ENCODE measurements at places on chromosomes 7 and 10.

DNA sequence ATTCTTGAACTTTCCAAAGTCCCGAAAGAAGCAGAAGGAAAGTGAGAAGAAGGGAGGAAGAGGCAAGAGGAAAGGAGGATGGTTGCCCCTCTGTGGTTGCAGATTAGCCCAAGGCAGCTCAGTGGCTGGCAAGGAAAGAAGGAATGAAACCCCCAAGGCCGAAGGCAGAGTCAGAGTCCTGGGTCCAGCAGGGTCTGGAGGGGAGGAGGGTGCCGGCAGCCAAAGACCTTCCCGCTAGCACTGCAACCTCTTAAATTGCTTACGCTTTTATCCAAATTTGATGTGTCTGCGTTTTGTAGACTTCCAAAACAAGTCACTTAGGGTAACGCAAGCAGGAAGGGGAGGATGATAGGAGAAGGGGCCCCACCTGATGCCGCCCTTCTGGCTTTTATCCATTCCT lies 7.4 kb upstream of the PFKP start:
- no peak for DNase-seq

DNA sequence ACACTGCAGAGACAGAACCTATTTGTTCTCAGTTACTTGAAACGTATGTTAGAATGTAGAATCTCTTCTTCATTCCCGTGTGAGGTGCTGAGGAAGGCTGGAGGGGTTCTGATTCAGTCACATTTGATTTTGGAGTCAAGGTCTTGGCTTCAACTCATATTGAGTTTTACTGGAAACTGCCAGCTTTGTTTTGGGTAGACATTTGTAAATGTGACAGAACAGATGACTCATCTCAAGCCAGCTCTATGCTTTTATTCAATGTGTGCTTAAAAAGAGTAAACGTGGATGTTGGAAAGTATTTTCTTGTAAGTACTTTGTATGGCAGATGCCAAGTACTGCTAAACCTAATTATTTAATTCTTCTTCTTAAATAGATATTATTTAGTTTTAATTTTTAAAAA lies 780.8 kb upstream of the C7orf33 start:
- no peak for DNase-seq

DNA sequence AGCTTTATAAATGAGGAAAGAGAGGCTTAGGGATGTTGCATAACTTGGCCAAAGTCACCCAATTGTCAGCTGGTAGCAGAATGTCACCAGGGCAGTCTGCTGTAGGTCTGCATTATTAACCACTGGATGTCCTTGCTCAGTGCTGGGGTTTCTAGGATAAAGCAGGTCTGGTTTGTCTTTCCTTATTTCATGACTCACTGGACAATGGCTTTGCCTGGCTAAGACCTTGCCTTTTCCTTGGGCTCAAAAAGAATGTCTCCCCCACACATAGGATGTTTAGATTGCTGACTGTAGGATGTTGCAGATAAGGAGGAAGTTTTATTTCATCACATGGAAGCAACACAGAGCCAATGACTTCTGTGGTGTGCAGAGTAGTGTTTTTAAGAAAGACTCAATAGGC lies 29.4 kb downstream of the WDFY4 start:
- no peak for DNase-seq

DNA sequence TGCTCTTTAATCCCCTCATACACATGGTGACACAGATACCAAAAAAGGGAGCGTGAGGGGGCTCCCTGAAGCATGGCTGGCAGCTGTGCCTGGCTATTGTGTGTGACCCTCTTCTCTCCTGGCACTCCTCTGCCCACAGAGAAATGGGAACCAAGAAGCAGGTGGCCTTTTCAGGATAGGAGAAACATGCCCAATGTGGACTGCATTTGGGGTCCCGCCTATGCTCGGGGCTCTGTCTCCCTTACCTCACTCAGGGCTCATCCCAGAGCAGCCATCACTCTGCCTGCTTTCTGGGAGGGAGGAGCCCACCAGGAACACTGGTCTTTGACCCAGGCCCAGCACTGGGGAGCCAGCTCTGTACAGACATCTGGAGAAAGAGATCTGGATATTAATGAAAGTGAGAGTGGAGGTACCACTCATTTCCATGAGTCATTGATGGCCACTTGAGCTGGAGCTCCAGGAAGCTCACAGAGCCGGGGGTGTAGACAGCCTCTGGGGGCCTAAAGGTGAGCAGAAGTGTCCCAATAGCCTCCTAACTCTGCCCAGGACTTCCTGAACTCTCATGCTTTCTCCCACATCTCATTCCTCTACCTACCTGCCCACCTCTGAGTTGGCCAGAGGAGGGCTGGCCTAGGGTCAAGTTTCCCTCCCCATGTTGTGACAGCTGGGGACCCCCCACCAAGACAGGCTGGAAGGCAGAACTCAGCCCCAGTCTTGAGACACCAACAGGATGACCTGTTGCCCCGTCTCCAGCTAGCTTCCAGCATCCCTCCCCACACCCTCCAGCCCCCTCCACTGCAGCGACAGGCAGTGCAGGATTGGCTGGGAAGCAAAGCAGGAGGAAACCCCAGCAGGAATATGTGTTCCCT lies 42.6 kb downstream of the DRGX start:
- DNase-seq = no peak

DNA sequence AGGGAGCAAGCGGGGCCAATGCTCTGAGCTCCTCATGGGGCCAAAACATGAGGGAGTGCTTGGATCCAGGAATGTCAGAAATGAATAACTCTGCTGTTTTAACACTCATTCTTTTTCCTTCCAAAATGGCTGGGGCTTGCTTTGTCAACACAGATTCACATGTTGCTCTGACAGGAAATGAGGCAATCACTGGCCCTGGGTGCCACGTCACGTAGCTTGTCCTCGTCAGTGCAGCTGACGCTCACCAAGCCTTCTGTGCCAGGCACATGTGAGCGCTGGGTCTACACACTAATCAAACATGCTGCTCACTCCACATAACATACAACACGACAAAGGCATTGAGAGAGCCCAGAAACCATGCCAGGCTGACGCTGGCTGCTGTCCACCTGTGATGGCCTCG lies 198.9 kb downstream of the WDR37 start:
- DNase-seq = no peak

GRCh38 chr10:106987362-106987761 lies 177.1 kb downstream of the SORCS1 start:
- DNase-seq = no peak

GRCh38 chr7:44274623-44274975 lies 50.8 kb downstream of the CAMK2B start:
- no peak for DNase-seq

DNA sequence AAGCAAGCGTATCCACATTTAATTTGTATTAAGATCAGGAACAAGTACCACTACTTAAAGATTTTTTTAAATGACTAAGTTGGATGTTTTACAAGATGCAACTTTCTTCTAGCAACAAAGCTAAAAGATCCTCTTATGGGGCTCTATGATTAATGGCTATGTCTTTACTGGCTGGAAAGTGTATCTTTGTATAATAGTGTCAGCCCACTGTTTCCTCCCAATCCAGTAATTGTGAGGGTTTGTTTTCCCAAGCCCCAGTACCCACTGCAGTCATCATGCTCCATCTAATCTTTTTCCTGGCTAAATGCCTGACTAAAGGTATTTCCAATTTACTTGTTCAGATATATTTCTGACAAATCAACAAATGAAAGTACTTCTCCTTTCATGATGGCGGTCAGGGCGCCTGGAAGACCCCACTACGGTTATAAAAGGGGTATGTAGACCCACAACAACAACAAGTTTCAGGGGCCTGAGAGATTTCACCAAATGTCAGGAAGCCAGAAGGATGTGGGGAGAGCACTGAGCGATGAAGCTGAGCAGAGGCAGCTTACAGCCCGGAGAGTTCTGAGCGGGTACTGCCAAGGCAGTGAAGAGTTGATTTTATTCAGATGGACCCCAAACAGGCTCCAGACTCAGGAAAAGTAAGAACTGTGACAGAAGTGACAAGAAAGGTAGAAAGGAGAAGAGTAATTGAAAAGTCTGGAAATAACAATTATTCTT lies 222.6 kb upstream of the KLF14 start:
- DNase-seq = no peak

DNA sequence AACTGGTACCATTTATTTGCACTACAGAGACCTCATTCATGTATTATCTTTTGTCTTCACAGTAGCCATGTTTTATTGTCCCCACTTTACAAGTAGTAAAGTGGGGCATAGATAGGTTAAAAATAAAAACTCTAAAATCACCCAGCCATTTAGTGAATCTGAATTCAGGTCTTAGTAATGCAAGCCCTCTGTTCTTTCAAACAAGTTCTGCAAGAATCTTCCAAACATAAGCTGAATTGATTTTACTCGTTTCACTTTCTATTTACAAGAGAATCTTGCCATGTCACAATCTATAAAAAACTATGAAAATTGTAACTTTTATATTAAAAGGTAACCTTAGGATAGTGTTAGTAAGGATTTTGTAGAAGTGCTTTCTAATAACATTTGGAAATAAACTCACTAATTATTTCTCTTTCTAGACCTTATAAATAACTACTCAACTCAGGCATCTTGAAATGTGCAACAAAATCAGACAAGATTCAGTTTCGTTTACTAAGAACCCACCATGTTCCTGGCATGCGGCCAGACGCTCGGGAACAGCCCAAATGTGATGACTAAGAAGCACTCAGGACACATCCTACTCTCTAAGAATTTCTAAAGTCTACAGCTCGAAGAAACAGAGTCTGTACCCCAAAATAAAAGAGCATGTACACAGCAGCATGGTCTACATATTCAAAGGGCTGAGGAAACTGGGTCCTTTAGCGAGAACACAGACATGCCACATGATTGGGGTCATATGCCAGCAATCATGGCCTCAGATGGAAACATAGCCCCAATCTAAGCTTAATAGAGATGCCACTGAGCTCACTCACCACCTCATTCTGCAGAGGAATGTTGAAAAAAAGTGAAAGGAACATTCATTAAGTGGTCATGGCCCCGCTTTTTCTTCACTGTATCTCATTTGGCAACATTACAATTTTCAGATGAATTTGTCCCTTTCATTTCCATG lies 167.6 kb downstream of the AMPH start:
- no peak for DNase-seq

GRCh38 chr7:27936768-27937102 lies 196.8 kb downstream of the TAX1BP1 start:
- no peak for DNase-seq

DNA sequence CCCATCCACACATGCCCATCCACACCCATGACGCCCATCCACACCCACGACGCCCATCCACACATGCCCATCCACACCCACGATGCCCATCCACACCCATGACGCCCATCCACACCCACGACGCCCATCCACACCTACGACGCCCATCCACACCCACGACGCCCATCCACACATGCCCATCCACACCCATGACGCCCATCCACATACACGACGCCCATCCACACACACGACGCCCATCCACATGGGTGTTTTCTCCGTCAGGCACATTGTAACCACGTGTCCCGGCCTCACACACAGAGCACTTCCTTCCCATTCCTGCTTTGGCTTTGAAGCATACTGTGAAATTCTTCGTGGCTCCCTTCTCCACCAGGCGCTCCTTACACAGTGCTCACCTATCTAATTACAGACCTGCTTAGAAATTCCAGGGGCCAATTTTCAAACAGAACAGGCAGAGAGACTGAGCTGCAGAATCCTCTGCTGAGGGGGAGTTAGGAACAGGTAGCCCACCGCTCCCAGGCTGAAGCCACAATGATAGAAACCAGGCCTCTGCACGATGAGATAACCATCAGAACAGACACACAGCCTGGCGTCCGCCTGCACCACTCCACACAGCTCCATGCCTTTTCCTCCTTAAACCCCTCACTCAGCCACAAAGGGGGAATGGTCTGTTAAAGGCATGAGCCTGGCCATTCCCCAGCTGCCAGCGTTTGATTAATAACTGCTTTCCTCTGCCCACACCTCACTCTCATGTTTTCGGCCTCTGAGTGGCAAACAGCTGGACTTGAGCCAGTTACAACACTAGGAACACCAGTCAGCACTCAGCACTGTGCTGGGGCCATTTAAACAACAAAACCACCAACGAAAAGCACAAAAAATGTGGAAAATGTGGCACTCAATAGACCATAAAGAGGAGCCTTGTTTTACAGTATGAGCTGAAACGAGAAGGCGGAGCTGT lies 501.6 kb downstream of the PTPRN2 start:
- no peak for DNase-seq

- DNase-seq = no peak
These were observed 151.8 kb downstream of the LRRC4 start for GRCh38 chr7:127879436-127879835.

DNA sequence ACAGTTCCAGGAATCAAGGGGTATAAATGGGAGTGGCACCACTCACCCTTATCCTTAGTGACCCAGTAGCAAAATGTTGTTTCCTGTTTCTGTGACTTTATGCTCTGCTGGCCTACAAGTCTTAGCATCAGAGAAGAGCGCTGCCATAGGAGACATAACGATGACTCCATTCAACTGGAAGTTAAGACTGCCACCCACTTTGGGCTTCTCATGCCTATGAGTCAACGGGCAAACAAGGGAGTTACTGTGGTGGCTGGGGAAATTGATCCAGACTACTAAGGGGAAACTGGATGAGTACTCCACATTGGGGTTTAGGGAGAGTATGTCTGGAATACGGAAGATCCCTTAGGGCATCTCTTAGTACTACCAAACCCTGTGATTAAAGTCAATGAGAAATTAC lies 40.6 kb upstream of the PIK3CG start:
- DNase-seq = no peak

GRCh38 chr7:95687759-95688343 lies 84.5 kb upstream of the DYNC1I1 start:
- no peak for DNase-seq

DNA sequence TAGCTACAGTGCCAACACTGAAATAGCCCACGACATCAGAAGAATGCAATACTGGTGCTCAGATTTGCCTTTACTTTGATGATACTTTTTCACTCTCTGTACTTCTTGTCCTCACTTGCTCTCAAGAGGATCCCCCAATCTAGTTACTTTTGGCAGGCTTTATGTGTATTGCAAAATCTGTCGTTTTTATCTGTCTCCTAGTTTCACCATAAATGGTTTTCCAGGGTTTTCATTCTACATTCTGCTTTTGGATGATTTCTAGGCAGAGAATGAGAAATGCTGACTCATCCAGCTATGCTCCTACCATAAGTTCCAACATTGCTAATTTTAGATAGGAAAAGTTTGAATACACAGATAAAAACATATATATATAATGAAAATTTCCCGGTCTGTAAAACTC lies 659.5 kb upstream of the NRG3 start:
- DNase-seq = no peak

DNA sequence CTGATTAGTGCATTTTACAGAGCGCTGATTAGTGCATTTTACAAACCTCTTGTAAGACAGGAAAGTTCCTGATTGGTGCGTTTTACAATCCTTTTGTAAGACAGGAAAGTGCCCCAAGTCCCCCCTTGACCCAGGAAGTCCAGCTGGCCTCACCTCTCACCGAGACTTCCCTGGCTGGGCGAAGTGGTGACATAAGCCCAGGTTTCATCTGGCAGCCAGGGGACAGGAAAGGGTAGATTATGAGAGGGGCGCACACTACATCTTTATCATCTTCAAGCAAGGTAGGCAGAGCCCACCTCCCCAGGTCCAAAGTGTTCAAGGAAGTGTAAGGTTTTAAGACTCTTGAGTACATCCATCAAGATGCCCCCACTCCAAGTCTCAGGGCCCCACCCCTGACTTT lies 5.5 kb upstream of the GDF10 start:
- no peak for DNase-seq

All from epithelial cell of proximal tubule (primary cell).